ENCODE measurements at places on chromosomes 13 and 19.

DNA sequence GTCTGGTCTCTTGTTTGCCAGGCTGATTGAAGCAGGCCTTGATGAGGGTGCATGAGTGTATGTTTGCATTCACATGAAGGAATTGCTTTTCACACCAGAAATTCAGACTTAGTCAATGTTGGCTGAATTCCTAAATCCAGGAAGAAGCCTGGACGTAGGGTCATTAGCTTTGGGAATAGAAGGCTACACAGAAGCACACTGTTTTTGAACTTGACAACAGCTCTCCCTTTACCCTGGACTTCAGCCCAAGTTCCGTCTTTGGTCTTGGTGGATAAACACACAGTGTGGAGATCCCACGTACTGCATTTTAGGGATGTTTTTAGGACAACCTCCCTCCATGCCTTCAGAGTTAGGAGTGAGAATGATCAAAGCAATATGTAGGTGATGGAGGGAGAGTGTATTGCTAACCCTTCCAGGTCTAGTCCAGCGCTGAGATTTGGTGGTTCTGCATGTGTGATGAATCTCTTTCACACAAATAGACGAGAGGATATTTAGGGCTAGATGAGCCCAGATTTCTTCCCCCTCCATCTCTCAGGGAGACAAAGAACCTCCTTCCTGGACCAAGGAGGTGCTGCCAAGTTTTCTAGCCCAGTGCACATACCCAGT lies 22.8 kb downstream of the TM6SF2 start:
- DNase-seq, result no peak

GRCh38 chr13:49597043-49597641 lies 11.8 kb upstream of the RCBTB1 start:
- DNase-seq, result no peak

DNA sequence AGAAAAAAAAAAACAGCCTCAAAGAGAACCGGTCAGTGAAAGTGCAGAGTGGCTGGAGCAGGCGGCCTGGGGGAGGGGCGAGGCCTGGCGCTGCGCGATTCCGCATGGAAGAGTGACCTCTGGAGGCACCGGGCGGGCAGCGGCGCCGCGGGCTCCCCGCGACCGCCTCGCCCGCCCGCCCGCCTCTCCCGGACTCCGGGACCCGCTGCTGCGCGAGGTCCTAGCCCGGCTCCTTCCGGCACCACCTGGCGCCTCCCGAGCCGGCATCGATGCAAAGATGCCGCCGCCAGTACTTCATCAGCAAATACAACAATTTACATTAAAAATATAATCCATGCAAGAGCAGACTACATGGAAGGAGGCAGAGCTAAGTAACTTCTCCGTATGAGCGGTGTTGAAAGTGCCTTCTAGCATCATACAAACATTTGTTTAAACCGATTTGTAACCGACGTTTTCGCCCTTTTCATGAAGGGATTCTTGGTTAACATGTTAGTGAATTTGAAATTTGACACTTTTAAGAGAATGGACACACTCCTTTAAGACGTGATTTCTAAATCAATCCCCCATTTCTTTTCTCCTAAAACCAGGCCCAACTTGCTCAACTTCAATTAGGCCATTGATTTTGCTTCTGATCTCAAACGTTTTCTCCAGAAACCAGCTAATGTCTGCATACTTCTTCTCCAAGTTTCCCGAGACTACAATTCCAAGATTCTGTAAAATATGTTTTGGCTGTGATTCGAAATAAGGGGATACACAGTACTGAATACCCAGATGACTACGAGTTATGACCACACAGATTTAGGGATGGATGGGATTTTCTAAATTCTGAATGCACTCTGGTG lies 2.1 kb downstream of the EFNB2 start:
- peak; percentile 82 for DNase-seq

DNA sequence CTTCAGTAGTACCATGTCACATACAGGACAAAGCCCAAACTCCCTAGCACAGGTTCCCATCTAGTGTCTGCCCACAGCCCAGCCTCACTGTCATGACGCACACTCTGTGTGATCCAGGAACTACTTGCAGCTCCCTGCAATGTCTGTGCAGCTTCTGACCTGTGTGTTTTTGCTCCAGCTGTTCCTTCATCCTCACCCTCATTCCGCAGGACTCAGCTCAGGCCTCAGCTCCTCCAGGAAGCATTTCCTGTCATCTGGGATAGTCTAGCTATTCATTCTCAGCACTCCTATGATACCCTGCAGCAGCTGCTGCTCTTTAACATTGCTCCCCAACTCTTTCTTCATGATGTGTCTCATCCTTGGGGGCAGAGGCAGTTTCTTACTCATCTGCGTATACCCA lies 56.1 kb downstream of the ENOX1 start:
- DNase-seq, result peak; percentile 100

- DNase-seq, result no peak
These were observed 117.9 kb downstream of the URI1 start for GRCh38 chr19:30059741-30060457.

GRCh38 chr13:112605531-112605990 lies 17.6 kb upstream of the TUBGCP3 start:
- DNase-seq, result peak; percentile 28

DNA sequence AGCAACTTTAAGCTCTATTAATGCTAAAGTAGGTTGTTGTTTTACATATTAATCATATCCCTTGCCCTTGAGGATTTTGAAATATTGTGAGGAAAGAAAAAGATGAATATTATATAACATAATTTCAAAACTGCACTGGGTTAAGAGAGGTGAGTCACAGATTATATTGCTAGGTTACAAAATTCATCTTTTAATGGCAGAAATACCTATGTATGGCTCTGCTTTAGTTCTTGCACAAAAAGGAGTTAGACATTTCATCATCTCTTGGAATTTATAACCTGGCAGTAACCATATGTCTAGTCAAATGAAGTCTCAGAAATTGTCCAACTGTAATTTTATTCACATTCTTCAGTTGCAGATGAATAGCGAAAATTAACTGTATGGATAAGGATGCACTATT lies 2041.1 kb downstream of the OLFM4 start:
- DNase-seq, result no peak

GRCh38 chr13:42926555-42926954 lies 65.5 kb downstream of the EPSTI1 start:
- DNase-seq, result peak; percentile 15

GRCh38 chr19:16590876-16591802 lies 18.9 kb upstream of the SLC35E1 start:
- no peak for DNase-seq

DNA sequence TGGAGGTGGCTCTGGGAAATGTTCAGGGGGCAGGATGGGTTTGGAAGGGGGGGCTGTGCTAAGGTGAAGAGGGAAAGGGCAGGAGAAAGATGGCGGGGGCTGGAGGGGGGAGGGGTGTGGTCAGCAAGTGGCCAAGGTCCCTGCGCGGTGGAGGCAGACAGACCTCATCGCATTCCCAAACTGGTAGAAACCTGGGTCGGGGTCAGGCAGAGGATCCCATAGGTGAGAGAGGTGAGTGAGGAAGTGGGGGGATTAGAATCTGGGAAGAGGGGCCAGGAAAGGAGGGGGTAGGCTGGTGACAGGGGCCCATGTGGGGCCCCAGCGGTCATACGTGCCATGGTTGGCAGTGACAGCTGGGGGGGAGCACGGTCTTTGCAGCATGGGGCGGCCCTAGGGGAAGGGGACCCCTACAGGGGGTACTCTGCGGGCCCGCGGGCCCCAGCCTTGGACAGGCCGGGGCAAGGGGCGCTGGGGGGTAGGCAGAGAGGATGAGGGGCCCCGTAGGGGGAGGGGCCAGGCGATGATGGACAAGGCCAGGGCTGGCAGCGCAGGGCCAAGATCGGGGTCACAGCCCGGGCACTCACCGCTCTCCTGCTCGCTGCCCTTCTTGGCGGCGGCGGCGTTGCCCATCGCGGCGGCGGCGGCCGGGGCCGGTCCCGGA lies 514 bp downstream of the PRKACA start:
- DNase-seq, result peak; percentile 45

- DNase-seq, result no peak
These were observed 45.2 kb downstream of the MLLT1 start for GRCh38 chr19:6234527-6234926.

- no peak for DNase-seq
These were observed 73.8 kb downstream of the TRPM4 start for GRCh38 chr19:49231389-49231788.

DNA sequence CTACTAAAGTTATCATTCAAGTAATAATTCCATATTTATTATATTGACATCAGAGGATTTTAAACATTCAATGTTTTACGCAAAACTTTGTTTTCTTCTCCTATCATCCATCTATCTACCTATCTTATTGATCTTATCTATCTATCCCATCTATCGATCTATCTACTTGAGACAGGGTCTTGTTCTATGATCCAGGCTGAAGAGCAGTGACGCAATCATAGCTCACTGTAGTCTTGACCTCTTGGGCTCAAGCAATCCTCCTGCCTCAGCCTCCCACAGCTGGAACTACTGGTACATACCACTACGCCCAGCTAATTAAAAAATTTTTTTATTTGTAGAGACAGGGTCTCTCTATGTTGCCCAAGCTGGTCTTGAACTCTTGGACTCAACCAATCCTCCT lies 27.4 kb downstream of the ZC3H13 start:
- DNase-seq, result no peak

DNA sequence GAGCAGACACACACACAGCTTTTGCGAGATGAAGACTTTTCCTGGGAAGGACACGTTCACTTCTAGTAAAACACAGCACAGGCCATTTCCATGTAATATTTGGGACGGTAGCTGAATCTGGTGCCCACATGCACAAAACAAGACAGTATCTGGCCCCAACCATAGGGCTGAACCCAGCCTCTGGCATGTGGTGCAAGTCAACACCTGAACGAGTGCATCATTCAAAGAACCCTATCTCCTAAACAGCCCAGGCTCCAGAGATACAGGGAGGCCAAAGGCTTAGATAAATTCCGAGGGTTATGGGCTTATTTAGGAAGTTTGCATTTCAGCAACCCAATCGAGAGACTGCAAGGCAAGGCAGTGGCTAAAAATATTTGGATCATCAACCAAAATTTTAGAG lies 2.7 kb upstream of the TFDP1 start:
- DNase-seq, result no peak

DNA sequence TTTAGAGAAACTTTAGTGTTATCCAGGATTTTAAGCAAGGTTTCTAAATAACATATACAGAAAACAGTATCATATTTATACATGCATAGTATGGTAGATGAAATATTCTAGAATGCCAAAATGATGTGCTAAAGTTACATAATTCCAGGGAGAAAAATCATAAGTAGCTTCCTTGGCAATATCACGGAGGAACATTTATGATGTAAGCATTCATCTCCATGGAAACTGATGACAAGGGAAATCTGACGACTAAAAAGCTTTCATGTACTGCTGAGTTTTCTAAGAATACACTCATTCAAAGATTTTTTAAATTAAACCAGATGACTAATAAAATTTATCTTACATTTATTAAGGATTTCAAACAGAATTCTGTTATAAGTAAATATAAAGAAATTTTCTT lies 4.7 kb downstream of the TEX30 start:
- peak; percentile 7 for DNase-seq

DNA sequence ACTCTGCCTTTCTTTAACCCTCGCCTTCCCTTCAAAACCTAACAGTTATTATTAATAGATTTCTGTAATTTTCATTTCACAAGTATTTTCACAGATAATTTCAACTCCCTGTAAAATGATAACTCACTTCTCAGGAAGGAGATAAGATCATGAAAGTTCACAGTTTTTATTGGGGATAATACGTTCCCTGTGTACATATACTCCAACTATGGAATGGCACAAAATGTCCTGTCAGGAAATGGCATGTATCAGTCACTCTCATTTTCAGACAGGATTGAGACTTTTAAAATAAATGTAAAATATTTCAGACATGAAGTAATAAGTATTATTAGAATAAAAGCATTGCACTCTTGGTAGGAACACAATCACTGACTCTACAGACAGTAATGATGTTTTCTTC lies 932 bp upstream of the TRAPPC2B start:
- DNase-seq, result no peak

DNA sequence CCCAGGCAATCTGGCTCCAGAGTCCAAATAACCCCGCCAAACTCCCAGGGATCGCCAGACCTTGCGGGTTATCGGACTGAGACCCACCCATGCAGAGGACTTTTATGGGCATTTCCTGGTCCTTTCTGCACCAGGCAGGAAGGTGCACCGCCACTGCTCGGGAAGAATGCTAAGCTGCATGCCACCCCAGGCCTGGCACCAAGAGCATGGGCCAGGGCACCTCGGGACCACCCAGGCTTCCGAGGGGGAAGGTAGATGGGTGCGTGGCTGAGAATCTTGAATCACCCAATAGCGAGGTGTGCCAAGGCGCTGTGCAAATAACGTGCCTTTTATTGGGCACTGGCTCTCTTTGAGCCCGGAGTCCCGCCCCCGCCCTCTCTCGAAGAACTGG lies 422 bp upstream of the ZNF575 start:
- no peak for DNase-seq

DNA sequence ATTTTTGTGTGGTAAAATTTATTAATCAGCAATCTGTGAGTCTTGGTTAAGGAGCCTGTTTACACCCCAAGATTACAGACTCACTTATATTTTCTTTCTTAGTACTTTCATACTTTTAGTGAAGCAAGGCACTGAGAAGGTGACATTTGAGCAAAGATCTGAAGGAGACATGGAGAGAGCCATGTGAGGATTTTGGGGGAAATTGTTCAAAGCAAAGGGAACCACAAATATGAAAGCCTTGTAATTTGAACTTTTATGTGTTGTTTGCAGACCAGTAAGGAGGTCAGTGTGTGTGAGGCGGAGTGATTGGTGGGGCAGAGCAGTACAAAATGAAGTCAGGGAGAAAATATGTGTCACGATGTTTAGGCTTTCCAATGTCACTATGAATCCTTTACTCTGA lies 140.7 kb upstream of the KLF12 start:
- peak; percentile 70 for DNase-seq

DNA sequence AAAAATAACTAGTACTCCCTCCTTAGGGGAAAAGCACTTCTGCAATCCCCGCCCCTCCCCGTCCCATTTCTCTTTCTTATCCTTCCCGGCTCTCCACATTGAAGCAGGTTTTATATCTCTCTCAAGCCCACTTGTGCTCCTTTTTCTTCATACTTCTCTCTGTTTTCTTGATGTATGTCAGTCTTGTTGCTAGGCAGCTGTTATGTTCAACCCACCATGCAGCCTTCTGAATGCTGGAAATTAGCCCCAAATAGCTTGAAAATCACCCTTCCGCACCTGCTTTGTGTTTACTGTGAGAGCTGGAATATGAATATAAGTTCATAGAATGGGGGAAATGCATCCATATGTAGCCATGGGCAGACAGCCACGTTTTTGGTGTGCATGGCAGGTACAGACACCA lies 461.4 kb downstream of the MYO16 start:
- no peak for DNase-seq

DNA sequence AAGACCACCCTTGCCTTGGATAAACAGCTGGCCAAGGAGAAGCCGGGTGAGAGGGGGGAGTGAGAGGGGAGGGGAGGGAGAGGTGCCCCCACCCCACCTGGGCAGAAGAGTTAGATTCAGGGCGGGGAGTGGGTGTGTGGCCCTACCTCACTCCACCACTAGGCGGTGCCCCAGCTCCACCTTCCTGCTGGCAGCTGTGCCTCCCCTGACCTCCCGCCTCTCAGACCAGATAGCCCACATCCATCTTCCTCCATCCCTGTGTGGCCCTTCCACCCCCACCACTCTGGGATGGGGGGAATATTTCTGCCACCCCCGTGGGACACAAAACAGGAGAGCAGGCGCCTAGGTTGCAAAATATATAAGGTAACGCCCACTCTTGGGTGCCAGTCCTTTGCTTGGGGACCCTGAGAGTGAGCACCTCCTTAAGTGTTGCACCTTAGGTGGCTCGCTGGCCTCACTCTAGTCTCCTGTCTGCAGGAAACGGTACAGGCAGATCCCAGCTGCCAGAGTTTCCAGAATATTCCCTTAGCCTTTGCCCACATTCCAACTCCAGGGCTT lies 13.8 kb upstream of the EHD2 start:
- no peak for DNase-seq

Measured in LHCN-M2 (cell line).